CD4-positive, alpha-beta T cell treated with Interleukin-1 beta for 1 hour (primary cell): ENCODE measurements at places on chromosomes 12 and 14.

DNA sequence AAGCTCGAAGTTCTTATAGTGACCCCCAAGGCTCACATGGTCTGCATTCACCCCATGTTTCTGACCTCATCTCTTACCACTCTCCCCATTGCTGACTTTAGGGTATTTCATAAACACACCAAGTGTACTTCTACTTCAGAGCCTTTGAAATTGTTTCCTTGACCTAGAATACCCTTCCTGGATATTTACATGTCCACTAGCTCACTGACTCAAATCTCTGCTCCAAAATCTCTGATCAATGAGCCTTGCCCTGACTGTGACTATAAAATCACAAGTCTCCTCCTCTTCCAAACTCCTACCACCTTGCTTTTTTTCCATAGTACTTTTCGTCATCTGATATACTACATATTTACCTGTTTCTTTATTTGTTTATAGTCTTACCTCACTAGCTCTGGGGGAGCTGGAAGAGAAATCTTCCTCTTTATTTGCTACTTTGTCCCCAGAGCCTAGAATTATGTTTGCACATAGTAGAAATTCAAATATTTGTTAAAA lies 105.1 kb downstream of the RMST start:
- no peak for DNase-seq

DNA sequence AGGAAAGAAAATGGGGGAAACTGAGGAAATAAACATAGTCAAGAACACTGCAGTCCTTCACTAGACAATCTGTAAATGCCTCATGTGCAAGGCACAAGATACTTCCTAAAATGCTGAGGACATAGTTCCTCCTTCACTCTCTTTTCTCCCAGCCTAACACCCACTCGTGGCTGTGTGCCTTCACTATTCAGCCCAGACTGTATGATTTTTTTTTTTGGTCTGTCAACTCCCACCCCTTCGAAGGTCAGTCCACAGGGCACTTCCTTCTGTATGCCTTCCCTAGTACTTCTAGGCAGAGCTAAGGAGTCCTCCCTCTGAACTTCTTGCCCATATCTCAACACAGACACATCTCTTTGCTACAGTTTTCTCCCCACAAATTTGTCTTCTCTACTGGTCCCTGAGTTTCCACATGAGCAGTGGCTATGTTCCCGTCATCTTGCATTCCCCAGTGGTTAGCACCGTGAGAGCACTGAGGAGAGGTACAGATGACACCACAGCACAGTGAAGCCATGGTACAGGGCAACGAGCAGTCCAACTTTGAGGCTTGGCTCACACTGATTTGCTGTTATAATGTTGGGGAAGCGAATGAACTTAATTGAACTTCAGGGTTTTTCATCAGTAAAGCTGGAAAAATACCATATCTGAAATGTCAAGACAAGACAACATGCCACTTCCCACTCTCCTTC lies 24.1 kb upstream of the SYCP3 start:
- DNase-seq = no peak

- no peak for DNase-seq
Measured at GRCh38 chr12:51717326-51717925, 126.4 kb downstream of the SCN8A start.

DNA sequence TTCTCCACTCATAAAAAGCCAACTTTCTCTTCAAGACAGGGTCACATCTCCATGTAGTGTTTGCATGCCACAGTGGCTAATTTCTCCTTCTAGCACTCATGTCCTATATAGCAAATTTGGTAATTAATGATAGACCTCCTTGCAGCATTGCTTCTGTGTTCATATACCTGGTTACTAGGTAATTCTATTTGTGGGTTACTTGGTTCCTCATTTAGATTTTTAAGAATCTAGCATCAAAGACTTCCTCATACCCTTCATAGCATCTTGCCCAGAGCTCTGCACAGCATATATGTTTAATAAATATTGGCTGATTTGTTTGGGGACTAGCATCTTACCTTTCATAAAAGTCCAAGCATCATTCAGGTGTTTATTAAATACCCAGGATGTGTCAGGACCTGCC lies 152.1 kb downstream of the DUSP6 start:
- DNase-seq = no peak

GRCh38 chr12:120007272-120007671 lies 18.2 kb downstream of the BICDL1 start:
- peak; percentile 86 for DNase-seq

DNA sequence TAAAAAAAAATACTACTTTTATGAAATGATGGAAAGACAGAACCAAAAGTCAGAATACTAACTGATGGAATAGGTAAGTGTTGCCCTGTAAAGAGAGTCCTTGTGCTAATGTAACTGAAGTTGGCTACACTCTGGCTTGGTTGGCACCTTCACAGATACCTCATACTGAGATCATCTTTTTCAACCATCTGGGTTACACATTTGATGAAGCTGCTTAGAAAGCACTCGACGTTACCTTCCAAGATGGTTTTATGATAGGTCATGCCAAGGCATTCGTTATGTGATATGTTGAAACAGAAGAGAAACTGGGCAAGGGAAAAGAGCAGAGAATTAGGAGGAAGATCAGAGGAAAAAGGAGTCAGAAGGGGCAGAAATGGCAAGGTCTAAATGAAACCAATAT lies 203.8 kb downstream of the ADAMTS20 start:
- no peak for DNase-seq

GRCh38 chr12:4434301-4434700 lies 11.3 kb downstream of the FGF6 start:
- no peak for DNase-seq

GRCh38 chr12:132251741-132252490 lies 77.5 kb downstream of the GALNT9 start:
- no peak for DNase-seq

DNA sequence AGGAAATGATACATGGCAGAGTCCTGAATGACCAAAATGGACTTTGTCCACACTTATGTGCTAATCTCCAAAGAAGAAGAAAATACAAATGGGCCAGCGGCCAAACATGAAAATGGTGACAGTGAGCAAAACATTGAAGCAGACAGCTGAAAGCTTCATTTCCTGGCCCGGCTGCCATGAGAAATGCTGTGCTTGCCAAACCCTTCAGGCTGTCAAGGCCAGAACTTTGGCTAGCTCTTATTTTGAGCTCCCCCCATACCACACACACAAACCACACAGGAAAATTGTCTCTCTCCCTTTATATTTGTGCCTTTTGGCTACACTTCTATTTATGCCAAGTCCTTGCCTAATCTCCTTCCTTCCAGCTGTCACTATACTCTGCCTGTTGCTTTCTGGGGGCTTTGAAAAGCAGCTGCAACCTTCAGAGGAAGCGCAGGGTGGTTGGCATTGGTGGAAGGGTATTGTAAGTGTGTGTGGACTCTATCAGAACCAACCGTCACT lies 323.8 kb downstream of the RAD51B start:
- DNase-seq = no peak
